ENCODE measurements at places on chromosomes 2 and 18. TPM values are rescaled to one million over a fixed set of nuclear protein-coding genes. Genes with fewer than 3 reads are reported as not detected.

CERS6 gene
- total RNA-seq = 13.2 TPM

GRCh38 chr2:212484563-212485080, 54.0 kb downstream of the ERBB4 start:
- no peak for DNase-seq

XRCC5 gene
- 271 TPM for total RNA-seq

GRCh38 chr2:109153005-109153784, 24.2 kb downstream of the SH3RF3 start:
- DNase-seq = no peak

DNA sequence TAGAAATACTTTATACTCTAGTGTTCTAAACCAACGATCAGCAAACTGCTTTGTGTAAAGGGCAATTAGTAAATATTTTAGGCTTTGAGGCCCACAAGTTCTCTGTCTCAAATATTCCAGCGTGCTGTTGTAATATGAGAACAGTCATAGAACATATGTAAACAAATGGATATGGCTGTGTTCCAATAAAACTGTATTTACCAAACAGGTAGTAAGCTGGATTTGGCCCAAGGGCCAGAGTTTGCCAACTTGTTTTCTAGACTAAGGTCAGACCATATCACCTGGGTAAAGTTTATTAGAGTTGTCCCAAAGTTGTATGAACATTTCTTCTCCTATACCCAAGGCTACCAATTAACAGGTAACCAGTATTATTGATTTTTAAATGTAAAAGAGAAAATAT, 303.2 kb upstream of the MC4R start:
- no peak for DNase-seq

GRCh38 chr18:48319801-48320638, 89.2 kb downstream of the ZBTB7C start:
- peak; percentile 46 for DNase-seq

MLPH gene
- 5.2 TPM for total RNA-seq

PDE11A gene
- not detected for total RNA-seq

- DNase-seq = peak; percentile 89
Measured at GRCh38 chr2:120239488-120240287, 13.0 kb upstream of the RALB start.

All from fibroblast of the aortic adventitia (primary cell).